Activated CD4-positive, alpha-beta T cell treated with anti-CD3 and anti-CD28 coated beads, Interleukin-2, amount 10 ng/mL, durations not matched to agents 24 days and 14 days (primary cell): ENCODE measurements at places on chromosomes 16 and 17. TPM values are rescaled to one million over a fixed set of nuclear protein-coding genes. Genes with fewer than 3 reads are reported as not detected.

The ADAD2 gene
- not detected in 2 replicates for total RNA-seq

The SPIRE2 gene
- 1.9 and 2.0 TPM in 2 replicates for total RNA-seq

GRCh38 chr16:9070254-9070653, 21.2 kb upstream of the HAPSTR1 start:
- no peak for DNase-seq

DNA sequence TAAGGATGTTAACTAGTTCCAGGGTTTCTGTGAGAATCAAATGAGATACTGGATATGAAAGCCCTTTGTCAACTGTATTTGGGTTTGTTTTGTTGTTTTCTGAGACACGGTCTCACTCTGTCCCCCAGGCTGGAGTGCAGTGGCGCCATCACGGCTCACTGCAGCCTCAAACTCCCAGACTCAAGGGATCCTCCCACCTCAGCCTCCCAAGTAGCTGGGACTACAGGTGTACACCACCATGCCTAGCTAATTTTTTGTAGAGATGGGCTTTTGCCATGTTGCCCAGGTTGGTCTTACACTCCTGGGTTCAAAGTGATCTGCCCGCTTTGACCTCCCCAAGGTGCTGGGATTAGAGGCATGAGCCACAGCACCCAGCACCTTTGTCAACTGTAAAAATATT, 8.9 kb downstream of the SUPT4H1 start:
- DNase-seq = peak; percentile 58

DNA sequence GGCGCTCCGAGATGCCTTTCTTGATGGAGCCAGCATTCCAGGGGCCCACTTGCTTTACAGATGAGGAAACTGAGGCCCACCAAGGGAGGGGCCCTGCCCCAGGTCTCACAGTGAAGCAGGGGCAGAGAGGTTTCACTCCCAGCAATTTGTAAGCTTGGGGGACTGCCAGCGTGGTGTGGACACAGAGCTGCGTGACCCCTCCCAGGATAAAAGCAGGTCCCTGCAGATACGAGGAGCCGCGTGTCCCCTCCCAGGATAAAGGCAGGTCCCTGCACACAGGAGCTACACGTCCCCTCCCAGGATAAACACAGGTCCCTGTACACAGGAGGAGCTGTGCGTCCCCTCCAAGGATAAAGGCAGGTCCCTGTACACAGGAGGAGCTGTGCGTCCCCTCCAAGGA, 11.7 kb downstream of the JPH3 start:
- DNase-seq = no peak

The GRB7 gene
- 0.30 TPM in 1 of 2 replicates, not detected in the other for total RNA-seq

DNA sequence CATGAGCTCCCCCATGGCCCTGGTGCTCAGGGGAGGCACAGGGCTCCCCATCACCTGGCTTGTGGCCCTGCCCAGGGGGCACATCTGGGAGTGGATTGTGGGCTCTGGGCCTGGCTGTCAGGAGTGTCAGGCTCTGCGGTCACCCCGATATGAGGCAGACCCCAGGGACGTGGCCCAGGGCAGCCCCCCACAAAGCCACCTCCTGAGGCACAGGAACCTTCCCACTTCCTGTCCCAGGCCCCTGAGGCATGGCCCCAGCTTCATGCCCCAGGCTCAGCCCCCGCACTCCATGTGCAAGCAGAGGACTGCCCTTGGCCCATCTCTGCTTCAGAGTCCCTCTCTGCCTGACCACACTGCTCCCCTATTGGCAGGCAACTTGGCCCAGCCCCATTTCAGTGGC, 160.3 kb downstream of the PCTP start:
- no peak for DNase-seq

GRCh38 chr16:31440516-31441184, 1.9 kb downstream of the ZNF843 start:
- no peak for DNase-seq

GRCh38 chr17:31596382-31597323, 205.2 kb downstream of the RAB11FIP4 start:
- DNase-seq = no peak

DNA sequence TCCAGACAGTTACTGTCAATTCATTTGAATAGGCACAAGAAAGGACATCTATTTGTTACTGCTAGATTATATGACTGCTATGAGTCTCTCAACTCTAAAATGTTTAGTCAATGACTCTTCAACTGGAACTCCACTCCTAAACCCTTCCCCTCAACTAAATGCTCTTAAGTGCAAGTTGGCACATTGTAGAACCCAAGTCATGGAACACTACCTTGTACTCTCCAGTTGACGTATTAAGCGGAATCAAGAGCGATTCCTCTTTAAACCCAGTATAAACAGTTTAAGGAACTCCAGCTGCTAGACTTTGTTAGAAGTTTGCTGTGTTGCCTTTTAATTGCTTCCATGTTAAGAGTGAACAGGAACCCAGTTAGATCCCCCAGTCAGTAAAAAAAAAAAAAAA, 44.6 kb downstream of the STH start:
- no peak for DNase-seq

- DNase-seq = no peak
Observed at GRCh38 chr16:31002250-31002700, 8.2 kb downstream of the STX1B start.
